ENCODE measurements at places on chromosomes 13 and 19.

DNA sequence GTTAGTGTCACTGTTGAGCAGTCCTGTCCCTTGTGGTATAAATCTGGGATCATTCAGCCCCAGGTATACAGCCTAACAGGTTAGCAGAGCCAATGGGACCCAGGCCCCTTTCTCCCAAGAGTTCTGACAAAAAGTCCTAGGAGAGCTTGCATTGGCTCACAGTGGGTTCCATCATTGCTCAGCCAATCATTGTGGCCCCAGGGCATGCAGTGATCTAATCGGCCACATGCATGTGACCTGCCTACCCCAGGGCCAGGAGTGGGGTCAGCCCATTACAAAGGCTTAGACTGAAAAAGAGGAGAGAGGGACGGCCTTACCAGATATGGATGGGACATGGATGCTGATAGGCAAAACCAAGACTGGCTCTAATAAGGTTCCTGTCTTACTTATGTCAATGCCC lies 41.1 kb downstream of the SPTBN4 start:
- DNase-seq, result no peak

DNA sequence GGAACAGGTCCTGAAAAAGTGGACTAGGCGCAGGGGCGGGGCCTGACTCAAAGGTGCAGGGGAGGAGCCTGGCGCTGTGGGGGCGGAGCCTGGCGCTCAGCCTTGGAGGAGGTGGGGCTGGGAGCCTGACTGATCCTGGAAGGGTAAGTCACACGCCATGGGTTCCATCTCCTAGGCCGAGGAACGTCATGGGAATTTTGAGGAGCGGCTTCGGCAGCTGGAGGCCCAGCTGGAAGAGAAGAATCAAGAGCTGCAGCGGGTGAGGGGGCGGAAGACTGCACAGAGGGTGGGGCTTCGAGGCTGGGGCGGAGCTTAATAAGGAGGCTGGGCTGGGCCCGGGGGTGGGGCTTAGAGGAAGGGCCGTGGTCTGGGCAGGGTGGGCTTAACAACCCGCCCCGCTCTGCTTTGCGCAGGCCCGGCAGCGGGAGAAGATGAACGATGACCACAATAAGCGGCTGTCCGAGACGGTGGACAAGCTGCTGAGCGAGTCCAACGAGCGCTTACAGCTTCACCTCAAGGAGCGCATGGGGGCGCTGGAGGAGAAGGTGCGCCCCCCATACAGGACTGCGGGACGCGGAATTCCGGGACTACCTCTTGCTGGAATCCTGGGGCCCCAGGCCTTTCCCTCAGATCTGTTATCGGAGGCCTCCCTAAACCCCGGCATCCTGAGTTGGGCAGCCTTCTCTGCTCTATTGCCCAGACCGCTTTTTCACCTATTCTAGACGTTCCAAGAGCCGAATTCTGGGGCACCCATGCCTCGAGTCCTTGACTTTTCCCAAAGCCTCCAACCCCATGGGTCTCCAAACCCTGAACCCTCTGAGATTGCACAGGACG lies 14.5 kb downstream of the PPFIA3 start:
- DNase-seq, result peak; percentile 86

GRCh38 chr13:98939660-98940191 lies 38.1 kb downstream of the DOCK9 start:
- DNase-seq, result peak; percentile 61

- DNase-seq, result no peak
Measured at GRCh38 chr13:101291206-101291605, 125.1 kb downstream of the NALCN start.

GRCh38 chr13:67736646-67737420 lies 506.7 kb upstream of the PCDH9 start:
- no peak for DNase-seq

- no peak for DNase-seq
Measured at GRCh38 chr19:17755977-17756670, 4.8 kb downstream of the FCHO1 start.

DNA sequence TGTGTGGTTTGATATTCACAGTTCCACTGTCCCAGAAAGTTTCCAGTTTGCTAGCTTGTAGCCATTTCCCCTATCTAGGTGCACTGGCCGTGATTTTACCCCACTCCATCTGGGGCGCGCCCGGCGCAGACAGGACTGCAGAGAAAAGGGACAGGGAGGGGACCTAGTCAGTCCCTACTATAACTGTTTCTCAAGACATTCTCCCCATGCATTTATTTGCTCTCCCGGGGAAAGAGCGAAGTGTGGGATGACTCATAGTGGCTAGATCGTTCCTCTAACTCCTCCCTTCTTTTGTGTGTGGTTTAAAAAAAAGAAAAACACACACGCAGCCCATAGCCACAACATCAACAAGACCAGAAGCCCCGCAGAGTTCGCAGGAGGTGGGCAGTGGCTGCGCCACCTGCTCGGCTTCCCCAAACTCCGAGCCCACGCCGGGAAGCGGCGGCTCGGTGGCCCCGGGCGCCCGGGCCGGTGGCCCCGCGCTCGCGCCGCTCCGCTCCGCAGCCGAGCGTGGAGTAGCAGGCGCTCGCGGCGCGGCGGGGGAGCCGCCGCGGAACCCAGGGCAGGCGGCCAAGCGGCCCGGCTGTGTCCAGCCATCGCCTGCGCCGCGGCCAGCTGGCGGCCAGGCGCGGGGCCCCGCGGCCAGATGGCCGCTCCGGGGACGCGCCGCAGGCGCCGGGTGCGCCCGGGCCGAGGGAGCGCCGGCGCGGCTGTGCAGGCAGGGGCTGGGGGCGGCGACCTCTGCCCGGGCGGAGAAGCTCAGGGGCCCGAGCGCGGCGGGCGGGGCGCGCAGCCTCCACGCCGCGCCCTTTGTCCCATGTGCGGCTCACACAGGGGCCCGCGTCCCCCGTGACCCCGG lies 653 bp downstream of the TMTC4 start:
- peak; percentile 54 for DNase-seq

DNA sequence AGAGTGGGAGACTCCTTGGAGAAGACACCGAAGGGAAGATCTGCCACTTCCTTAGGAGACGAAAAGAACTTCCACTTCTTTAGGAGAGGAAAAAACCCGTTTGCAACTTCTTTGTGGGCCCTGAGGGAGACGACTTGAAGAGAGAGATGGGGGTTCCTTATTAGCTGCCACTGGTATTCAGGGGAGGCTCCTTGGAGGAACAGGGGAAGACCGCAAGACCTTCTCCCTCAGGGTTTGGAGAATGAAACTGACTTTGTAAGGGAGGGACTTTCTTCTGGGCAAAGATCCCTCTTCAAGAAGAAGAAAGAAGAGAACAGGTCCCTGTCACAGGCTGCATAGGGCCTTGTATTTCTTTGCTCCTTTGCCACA lies 416 bp downstream of the BCKDHA start:
- no peak for DNase-seq

DNA sequence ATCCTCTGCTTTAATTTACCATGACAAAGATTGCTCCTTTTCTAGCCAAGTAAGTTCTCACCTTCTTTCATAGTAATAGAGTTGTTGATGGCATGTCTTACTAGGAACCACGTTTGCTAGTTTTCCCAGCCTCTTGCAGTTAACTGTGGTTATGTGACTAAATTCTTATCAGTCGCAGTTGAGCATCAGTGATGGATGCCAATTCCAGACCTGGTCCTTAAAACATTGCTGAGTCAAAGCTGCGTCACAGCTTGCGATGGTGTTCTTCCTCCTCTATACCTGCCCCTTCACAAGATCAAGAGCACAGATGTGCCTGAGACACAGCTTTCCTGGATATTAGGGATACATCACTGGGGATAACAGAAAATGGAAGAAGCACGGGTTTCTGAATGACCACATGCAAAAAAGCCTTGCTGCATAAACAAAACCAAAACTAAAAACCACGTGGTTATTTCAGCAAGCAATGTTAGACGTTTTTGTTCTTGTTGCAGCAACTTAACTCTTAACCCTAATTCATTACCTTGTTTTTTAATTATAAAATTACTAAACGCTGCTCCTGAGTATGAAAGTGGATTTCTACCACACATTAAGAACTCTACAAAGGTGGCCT lies 97.6 kb upstream of the DACH1 start:
- no peak for DNase-seq

DNA sequence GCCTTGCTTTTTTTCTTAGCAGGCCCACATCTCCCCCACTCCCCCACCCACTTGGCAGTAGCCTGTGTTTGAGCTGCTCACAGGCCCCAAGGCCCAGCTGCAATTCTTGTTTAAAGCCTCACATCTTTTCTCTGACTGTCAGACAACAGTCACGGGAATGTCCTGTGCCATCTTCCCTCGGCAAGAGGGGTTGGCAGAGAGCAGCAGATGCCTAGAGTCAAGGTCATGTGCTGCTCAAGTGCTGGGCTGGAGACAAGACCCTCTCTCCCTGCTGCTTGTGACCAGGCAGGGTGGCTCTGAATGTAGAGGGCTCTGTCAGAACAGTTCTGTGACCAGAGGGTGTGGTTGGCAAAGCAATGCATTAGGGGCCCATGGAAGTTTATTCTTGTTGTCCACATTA lies 47.4 kb downstream of the BBC3 start:
- DNase-seq, result no peak

DNA sequence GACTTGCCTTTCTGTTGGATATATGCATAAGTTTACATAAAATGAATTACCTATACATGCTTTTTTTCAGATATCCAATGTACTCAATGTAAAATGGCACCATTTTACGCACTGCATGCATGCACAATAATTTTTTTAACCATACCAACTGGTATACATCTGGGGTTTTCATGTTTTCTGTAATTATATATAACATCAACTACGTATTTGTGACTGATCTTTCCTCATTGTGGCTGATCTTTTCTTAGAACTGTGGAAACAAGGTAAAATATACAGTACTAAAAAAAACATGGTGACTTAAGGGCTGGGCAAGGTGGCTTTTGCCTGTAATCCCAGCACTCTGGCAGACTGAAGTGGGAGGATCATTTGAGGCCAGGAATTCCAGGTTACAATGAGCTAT lies 18.5 kb downstream of the PSPC1 start:
- no peak for DNase-seq

DNA sequence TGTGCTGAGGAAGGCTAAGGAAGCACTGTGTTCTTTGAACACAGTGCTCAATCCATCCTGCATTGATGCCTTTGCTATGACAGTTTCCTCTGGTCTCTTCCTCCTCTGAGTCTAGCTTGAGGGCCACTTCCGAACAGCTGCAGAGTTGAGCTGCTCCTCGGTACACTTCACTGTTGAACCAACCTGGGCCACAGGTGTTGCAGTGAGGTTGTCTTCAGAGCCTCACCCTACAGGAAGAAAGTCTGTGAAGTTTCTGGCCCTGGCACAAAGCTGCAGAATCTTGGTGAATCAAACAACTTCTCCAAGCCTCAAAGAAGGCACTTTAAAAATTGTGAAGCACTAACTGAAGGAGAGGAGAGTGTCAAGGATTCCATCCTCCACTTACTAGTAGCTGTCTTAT lies 394.0 kb downstream of the KCNRG start:
- DNase-seq, result no peak

Data from left hindlimb (tissue), 1 donor.